ENCODE measurements at places on chromosomes 1 and 21.

DNA sequence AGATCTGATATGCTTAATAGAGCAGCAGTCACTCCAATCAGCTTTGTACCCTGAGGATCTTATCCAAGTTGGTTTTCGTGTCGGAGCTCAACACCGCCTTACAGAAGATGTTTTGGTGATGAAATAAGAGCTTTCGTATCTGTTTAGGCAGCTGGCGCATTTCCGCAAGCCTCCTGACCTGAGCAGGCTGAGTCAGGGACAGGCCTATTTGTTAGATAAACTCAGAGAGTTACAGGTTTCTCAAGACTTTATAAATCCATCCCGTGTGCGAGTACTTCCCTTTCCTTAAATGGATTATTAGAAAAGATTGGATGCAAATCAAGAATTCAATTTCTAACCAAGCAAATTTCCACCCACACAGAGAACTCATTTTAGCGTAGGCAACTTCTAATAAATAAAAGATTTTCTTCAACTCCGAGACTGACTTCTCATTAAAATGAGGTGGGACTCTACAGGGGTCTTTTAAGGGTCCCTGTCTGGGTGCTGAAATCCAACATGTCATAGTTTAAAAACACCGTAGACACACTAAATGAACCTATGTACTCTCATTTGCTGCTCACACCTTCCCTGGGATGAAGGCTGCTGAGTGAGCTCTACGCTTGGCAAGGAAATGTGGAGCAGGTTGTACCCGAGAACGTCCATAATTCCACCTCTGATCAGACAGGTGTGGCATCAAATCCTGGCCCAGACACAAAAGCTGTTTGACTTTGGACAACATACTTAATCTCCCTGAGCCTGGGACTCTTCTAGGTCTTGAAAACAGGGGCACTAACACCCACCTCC is 106.9 kb upstream of the F3 start:
- no peak for DNase-seq

GRCh38 chr1:218426343-218426657 is 81.2 kb downstream of the TGFB2 start:
- DNase-seq, result no peak

- no peak for DNase-seq
These were observed 41.6 kb downstream of the MFSD2A start for GRCh38 chr1:39996396-39997004.

GRCh38 chr1:112833806-112834205 is 118.7 kb upstream of the PPM1J start:
- DNase-seq, result no peak

DNA sequence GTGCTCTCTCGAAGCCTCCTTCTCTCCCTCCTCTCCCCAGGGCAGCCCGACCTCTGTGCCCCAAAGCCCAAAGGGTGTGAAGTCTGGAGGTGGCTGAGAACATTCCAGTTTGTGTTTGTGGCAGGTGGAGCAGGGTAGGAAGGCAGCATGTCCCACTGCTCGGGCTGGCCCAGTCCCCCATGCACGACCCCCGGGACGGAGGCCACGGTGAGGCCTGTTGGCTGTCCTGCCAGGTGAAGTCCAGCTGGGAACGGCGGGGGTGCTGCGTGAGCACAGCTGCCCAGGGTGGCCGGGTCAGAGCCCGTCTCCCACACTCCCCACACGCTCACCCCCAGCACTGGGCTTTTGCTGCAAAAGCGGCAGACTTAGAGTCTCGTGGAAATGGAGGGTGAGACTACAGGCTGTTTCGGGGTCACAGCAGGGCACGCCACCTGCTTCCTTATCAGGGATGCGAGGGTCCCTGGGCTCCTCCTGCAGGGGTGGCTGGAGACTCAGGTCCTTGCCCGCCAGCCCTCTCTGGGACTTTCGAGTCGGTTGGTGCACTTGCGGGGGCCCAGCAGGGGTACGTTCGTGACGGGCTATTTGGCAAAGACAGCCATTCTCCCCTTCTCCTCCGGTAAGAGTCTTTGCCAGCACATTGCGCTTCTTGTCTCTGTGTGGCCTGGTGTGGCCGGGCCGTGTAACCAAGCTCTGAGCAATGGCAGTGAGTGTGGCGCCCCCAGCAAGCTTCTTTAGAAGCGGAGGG is 40.3 kb downstream of the MORN1 start:
- DNase-seq, result no peak

DNA sequence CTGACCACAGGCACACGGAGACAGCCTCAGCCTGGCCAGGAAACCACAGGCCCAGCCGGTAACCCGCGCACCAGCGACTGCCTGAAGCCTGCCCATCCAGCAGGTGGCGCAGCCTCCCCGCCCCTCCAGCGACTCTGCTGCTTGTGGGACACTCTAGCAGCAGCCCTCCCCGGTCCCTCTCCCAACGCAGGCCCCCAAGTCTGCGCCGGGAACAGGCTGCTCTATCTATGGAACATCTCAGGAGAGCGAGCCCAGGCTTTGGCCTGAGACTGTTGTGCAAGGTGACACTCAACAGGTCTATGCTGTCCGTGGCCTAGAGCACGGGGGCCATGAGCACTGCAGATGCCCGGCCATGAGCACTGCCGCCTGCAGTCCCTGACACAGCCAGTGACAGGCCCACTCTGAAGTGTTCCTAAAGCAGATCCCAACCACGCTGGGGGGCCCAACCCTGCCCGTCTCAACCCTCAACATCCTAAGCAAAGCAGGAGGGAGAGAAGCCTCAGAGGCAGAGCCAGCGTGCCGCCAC is 28.4 kb downstream of the WDR4 start:
- DNase-seq, result no peak

DNA sequence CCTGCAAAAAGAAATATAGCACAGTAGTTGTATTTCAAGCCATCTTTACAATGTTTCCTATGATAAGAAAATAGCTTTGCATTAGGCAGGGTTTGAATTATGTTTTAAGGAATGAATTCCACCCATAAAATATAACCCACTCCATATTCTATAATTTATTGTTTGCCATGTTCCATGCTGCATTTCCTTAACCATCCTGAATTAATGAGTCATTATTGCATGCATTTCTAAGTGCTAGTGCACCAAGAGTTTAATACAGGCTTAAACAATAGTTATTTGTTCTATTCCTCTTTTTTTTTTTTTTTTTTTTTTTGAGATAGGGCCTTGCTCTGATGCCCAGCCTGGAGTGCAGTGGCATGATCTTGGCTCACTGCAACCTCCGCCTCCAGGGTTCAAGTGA is 45.2 kb downstream of the MIGA1 start:
- DNase-seq, result no peak

GRCh38 chr21:32494934-32495709 is 82.6 kb downstream of the EVA1C start:
- no peak for DNase-seq

DNA sequence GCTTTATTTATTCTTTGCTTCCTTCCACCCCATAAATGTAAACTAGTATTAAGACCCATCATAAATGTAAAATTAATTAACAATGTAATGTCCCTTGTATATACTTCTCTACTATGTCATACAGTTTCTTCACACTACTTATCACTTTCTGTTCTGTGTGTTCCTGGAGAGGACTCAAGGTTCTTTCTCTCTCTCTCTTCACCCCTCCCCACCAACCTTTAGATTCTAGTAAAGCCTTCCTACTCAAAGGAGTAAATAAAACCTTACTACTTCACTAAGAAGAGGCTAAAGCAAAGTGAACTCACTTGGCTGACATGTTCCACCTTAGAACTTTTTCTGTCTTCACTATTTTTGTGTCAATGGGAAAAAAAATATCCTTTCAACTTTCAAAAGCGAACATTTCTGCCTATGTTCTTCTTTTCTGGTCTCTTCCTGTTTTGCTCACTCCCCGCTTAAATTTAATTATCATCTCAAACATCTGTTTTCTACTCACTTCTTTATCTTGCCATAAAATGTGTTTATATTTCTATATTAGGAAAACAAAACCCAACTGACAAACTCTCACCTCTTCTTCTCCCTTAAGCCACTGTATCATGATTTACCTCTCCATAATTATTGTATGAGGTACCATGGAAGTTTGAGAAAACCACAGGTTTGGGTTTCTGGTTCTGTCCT is 260.3 kb downstream of the DPYD start:
- DNase-seq, result no peak

GRCh38 chr1:172926070-172926469 is 124.7 kb downstream of the TNFSF18 start:
- no peak for DNase-seq

- DNase-seq, result no peak
These were observed 355.5 kb downstream of the HLX start for GRCh38 chr1:221234791-221235190.

GRCh38 chr1:194055536-194055935 is 869.1 kb upstream of the B3GALT2 start:
- DNase-seq, result no peak

- no peak for DNase-seq
These were observed 29.7 kb upstream of the PLCH2 start for GRCh38 chr1:2446394-2446793.

- DNase-seq, result no peak
These were observed 22.0 kb downstream of the CLIC6 start for GRCh38 chr21:34690793-34691175.

- DNase-seq, result no peak
These were observed 32.9 kb upstream of the SNRPE start for GRCh38 chr1:203828503-203828902.

DNA sequence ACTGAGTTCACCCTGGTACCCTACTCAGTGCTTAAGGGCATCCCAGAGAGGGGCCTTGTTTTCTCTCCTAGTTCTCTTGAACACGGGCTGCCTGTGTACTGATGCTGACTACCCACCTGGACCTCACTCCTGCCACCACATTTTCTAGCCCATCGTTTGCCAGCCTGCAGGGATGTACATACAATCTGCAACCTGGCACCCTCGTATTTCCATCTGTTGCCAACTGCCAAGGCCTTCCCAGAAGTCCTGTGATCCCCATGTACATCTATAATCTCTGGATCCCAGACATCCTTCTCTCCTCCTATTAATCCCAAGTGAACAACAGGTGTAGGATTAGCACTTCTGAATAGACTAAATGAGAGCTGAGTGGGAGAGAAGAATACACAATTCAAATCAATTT is 212.0 kb downstream of the SLC45A1 start:
- DNase-seq, result no peak

GRCh38 chr1:1068517-1069055 is 5.5 kb downstream of the RNF223 start:
- DNase-seq, result no peak

GRCh38 chr1:61337441-61337951 is 255.1 kb downstream of the NFIA start:
- DNase-seq, result no peak

GRCh38 chr1:172323686-172324085 is 96.8 kb upstream of the C1orf105 start:
- DNase-seq, result no peak
